ENCODE measurements at places on chromosomes 5 and 9.

DNA sequence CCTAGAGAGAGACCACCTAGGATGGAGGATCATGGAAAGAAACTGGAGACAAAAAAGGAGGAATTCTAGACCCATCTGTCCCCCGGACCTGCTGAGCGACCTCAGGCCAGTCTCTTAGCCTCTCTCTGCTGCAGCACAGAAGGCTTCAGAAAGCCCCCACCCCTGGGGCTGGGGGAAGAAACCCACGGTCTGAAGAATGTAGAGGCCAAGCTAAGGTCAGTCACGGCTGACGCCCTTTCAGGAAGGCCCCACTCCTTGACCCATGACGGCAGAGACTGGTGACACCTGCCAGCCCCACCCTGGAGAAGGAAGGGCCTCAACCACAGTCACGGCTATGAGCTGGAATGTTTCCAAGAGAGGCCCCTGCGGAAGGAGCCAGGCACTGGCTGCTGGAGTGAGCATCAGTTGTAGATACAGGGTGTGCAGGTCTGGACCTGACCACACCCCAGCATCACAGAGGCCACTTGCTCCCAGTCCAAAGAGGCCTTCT lies 120.5 kb upstream of the BOD1 start:
- DNase-seq, result no peak

DNA sequence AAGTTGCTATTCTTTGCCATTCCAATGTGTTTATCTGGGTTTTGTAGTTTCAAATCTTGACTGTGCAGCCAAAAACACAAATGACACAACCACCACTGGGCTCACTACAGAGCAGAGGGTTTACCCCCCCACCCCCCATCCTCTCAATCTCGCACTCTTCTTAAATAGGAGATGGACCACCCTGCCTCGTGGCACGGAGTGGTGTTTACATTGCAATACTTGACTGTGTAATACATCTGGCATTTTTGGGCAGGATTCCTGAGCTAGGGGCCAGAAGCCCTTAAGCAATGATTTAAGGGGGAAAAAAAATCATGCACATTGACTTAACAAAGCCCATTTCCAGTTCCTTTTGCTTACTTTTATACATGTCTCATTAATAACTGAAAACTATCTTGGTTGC lies 19.0 kb downstream of the PTCH1 start:
- no peak for DNase-seq

GRCh38 chr9:84397822-84398221 lies 57.3 kb upstream of the SLC28A3 start:
- no peak for DNase-seq

GRCh38 chr9:14846871-14847311 lies 63.3 kb downstream of the FREM1 start:
- DNase-seq, result no peak

GRCh38 chr9:137974746-137975526 lies 97.4 kb downstream of the CACNA1B start:
- no peak for DNase-seq

DNA sequence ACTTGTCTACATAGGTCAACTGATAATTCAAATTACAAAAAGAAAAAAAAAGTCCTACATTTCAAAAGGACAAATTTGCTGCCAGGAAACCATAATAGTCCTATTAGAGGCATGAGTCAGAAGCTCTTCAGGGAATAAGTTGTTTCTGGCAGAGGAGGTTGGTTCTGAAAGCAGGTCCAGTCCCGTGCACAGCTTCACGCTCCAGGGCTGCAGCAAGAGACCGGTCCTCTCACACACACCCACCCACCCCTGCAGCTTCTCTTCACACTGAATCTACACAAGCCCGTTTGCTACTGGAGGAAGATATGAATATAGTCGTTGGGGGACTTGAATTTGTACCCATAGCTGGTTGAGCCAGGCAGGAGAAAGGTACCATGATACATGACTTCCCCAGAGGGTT lies 36.9 kb upstream of the SLC1A3 start:
- DNase-seq, result no peak

DNA sequence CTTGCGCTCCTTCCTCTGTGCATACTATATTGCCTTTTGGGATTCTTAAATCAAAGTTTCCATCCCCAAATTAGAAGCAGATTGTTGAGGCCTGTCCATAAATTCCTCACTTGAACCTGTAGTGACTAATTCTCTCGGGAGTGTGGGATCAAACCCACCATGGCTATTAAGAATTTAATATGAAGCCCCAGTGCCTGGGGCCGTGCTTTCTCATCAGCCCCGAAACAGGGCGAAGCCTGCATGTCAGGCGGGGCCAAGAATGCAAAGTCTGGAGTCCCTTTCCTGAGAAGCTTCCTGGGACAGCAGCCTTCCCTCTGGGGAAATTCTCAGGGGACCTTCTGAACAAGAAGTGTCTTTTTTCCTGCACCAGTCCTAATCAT lies 29.3 kb upstream of the FAT2 start:
- no peak for DNase-seq

DNA sequence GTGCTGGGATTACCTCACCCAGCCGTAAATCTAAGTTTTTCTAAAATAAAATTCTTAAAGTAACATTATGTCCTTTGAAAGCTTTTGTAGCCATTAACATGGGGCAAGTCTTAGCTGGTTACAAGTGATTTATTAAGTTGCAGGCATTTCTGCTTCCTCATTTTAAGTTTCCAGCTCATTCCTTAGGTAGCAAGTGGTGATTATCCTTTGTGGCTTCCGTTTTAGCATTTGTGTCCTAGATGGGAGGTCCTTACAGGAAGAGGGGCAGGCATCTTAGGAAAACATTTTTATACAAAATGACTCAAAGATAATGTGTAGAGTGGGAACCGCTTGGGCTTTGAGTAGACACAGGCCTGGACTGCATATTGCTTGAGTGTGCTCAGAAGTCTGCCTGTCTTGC lies 35.0 kb upstream of the ROPN1L start:
- DNase-seq, result no peak

- DNase-seq, result no peak
Observed at GRCh38 chr9:98801969-98802371, 5.5 kb upstream of the GALNT12 start.

GRCh38 chr5:76674330-76675066 lies 41.4 kb upstream of the F2R start:
- no peak for DNase-seq

DNA sequence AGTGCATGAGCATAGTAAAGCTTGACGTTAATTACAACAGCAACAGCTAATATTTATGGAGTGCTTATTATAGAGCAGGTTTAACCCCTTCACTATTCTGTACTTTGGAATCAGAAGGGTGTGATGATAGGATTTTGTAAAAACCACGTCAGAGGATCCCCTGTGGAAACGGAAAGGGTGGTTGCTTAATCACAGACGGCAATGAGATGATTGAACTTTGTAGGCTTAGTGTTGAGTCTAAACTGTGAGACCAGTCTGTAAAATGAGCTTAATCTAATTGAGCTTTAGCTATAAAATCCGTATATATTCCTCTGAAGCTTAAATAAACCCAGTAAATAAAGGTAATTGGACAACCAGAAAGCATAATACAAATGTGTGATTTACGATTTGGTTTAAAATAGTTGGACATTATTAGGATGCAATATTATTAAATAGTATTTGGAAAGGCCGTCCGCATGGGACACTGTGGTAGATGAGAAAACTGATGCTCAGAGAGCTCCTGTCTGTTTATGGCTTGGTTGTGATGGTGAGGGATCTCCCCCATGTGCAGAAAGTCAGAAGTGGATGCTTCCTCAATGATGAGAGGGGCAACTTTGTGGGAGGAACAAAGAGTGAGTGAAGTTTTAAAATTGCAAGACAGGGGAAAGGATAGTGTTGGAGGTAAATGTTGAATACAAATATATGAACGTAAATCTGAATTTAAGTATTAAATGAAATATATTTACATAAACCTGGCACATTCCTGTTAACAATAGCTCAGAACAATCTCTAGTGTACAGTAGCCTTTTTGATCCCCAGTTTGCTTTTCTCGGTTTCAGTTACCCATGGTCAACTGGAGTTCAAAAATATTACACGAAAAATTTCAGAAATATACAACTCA lies 23.4 kb upstream of the SCGB3A2 start:
- DNase-seq, result no peak

GRCh38 chr5:96434201-96434645 lies 1.2 kb upstream of the PCSK1 start:
- DNase-seq, result peak; percentile 84

DNA sequence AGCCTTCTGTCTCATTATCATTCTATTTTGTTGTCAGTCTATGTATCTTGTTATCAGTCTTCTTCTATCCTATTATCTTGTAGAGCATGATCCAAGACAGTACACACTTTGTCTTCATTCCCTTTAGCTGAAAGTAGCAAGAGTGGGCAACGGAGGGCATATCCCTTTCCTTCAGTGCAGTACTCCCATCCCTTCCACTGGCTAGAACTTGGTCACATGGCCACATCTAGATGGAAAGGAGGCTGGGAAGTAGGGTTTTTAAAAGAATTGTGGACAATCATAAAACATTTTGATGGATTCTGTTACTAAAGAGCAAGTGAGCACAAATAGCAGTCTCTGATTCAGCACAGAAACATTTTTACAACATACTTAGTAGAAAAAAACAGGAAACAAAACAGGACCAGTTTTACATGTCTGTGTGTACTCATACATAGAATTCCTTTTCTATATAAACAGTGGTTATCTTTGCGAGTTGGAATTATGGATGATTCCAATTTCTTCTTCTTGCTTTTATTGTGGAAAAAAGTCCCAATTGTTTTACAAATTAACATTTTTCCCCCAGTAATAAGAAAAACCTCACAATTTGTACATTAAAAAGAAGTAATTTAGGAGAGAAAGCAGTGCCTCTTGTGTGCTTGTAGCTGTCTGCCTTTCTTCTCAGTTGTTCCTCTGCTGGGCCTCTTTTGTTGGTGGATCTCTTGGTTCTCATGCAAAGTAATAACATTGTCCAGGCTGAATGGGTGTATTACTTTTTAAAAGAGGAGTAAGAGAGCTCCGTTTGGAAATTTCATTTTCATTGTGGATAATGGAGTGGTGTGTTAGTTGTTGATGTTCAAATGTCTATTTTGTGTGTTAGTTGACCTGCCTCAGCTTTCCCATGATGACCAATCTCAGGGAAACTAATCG lies 410.9 kb upstream of the TRPC7 start:
- no peak for DNase-seq

DNA sequence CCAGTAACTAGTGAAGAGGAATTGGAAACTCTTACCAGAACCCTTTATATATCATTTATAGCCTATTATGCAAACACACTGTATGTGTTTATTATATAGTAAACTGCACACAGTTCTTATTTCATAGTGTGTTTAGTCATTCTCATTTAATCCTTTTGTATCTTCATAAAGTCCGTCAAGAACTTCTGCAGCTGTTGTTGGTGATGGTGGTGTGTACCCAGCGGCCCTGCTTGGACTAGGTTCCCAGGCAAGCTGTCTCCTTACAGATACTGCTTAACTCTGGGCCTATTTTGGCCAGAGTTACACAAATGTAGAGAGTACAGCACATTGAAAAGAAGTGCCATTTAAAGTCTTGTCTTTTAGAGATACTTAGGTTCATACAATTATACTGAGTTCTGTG lies 231.9 kb downstream of the NDUFS4 start:
- DNase-seq, result no peak

GRCh38 chr9:114367366-114367765 lies 20.4 kb downstream of the AKNA start:
- DNase-seq, result no peak

DNA sequence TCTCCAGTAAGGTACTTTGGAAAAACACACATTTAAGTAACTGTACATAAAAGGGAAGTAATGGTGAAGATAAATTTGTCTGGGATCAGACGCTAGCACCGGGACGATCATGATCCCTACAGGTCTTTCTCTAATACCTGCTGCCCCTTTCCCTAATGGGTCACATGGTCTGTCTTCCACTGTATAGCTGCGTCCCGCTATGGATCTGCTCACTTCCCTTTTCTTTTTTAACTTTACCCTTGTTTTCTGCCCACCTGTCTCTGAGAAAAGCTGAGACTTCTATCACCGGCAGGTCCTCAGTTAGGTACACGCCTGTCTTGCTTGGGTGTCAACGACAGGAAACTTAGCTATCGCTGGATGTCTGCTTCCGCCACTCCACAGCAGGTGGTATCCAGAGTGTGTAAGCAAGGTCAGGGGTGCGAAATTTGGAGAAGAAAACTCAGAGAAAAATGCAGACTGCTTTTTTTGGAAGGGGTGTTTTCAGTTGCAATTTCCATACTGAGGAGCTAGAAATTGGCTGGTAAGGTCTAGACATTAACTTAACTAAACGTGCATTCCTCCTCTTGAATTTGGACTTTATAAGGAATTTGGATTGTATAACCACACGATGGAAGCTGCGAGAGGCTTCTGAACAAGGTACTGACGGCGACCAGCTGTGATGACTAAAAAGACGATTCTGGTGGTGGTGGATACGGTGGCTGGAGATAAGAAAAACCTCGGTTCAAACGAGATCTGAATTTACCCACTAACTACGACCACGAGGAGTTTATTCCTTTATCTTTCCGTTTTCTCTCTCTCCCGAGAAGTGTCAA lies 1.1 kb upstream of the ICE1 start:
- DNase-seq, result no peak

- DNase-seq, result no peak
Observed at GRCh38 chr9:131017067-131017466, 8.1 kb downstream of the LAMC3 start.

- no peak for DNase-seq
Observed at GRCh38 chr5:153571162-153571561, 80.7 kb downstream of the GRIA1 start.

DNA sequence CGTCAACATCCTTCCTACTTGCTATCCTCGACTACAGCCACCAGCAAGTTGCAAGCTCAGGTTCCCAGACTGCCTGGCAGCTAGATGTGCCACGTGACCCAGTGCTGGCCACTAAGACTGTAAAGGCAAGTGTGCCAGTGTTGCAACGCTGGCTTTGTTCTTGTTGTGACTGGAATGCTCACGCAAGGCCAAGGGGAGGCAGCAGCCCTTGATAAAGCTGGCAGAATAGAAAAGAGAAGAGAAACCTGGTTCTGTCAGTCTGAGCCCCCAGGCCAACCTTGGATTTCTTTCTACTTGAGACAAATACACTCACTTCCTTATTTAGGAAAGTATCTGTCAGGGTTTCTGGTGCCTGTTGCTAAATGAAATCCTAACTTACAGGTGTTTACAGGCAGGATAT lies 113.0 kb downstream of the KLHL3 start:
- DNase-seq, result no peak

DNA sequence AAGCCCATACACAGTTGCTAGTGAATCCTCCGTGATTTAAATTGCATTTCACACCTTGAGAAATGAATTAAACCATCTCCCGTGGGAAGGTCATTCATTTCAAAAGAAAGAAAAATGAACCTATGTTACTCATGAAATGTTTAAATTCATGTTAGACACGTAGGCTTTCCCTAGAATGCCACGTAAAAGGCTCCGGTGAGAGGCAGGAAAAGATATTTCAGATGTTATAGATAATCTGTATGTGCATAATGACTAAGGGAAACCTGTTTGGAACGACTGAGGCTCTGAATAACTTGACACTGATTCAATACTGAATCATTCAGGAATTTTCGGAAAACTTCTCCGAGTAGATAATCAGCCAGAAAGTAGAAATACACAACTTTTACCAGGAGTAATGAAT lies 134.3 kb upstream of the ICE1 start:
- DNase-seq, result no peak

DNA sequence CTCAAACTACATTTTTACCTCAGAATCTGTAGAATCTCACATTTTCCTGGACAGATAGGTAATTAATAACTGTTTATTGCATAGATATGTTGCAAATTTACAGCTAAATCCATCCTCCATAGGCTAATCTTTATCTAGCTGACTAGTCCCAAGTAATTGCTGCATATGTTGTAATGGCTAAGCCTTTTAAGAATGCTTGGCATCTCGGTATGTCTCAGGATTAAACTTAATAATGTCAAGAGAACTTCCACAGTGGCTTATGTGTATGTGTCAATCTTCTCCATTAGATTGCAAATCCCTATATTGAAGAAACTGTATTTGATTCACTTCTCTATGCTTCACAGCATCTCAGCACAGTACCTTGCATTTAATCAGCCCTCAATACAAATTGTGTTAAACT lies 131.9 kb downstream of the PRDM9 start:
- no peak for DNase-seq
